Thymus (tissue), 14 donors: ENCODE measurements at places on chromosomes 4 and X. TPM values are rescaled to one million over a fixed set of nuclear protein-coding genes. Genes with fewer than 3 reads are reported as not detected.

DNA sequence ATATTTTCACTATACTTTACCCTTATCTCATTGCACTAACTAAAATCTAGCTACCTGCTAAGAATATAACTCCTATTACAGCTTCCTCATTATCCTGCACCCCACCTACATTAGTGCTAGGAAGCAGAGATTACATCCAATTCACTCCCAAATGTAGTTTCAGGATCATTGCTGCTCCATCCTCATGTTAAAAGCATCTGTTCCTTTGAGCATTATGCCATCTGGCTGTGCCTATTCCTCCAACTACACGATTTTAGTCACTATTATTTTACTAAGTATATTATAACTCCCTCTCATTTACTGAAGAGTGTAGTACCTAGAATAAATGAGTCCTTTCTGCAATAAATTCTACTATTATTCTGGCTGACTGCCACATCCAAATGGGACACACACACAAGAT is 1586.9 kb downstream of the TECRL start:
- H3K4me1 ChIP-seq = no peaks in the 10 kb centered on the region
- no peaks in the 10 kb centered on the region for H3K36me3 ChIP-seq
- no peak overlapping the region for H3K4me3 ChIP-seq
- no peak for DNase-seq

GRCh38 chrX:108246304-108246954 is 154.9 kb downstream of the ATG4A start:
- DNase-seq = no peak
- no peaks in the 10 kb centered on the region for H3K4me1 ChIP-seq
- H3K27ac ChIP-seq = no peak overlapping the region
- no peaks in the 10 kb centered on the region for H3K36me3 ChIP-seq

DNA sequence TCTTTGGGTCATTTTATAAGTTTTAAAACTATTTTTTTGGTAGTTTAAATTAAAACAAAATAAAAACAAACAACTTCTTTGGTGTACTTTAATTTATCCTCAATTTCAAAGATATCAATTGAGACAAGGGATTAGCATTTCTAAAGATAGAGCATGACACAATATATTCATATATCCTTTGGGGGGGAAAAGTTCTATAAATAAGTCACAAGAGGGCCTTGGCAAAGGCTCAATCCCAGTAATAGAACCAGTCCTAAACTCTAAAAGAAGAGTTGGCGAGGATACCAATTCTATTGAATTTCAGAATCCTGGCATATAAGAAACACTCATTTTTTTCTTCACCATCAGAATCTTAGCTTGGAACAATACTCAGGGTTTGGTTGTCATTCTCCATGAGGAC is 89.7 kb downstream of the COL4A6 start:
- H3K27me3 ChIP-seq = no peaks in the 10 kb centered on the region
- DNase-seq = no peak
- no peak overlapping the region for H3K27ac ChIP-seq
- no peak overlapping the region for H3K4me3 ChIP-seq
- H3K36me3 ChIP-seq = no peaks in the 10 kb centered on the region

- no peaks in the 10 kb centered on the region for H3K36me3 ChIP-seq
- H3K4me1 ChIP-seq = no peaks in the 10 kb centered on the region
These were observed 92.5 kb upstream of the ENPP6 start for GRCh38 chr4:184310171-184310567.

DNA sequence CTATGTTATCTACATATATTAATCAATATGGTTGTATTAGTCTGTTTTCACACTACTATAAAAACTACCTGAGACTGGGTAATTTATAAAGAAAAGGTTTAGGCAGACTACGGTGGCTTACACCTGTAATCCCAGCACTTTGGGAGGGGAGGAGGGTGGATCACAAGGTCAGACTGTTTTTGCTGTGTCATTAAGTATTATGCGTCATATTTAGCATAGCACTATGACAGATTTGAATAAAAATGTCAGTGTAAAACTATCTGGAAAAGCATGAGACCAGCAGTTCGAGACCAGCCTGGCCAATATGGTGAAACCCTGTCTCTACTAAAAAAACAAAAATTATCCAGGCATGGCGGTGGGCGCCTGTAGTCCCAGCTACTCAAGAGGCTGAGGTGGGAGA is 209.7 kb upstream of the ARHGAP24 start:
- no peaks in the 10 kb centered on the region for H3K27me3 ChIP-seq
- H3K27ac ChIP-seq = no peak overlapping the region
- no peak overlapping the region for H3K4me3 ChIP-seq

DNA sequence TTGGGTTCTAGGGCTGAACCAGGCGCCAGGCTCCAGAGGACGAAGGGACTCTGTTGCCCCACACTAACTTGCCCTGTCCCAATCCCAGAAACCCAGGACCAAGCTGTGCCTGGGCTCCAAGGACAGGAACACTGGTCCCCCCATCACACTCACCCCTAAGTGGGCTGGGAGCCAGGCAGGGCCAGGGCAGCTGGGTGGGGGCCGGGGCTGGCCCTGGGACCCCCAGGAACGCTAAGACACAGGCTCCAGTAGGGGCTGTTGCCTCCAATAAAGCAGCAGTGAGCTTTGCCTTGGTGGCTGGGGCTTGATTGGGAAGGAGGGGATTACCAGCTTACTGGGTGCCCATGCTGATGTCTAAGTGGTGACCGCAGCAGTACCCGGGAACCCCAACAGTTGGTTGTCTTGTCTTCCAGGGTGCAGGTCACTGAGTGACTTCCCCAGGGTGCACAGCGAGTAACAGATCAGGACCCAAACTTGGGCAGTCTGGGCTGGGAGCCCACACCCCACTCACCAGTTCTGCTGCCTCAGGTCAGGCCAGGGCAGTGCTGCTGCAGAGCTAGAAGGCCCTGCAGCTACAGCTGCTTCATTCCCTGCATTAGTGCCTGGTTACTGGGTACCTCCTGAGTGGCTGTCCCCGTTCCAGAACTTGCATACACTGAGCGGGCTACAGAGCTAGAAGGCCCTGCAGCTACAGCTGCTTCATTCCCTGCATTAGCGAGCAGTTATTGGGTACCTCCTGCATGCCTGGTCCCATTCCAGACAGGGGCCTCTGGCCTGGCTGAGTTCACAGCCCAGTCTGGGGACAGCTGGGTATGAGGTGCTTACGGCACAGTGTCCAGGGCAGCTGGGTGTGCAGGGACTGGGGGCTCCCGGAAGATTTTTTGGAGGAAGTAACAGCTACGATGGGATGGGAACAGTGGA is 9.4 kb upstream of the ADD1 start:
- no peak for DNase-seq
- H3K4me3 ChIP-seq = no peak overlapping the region

DNA sequence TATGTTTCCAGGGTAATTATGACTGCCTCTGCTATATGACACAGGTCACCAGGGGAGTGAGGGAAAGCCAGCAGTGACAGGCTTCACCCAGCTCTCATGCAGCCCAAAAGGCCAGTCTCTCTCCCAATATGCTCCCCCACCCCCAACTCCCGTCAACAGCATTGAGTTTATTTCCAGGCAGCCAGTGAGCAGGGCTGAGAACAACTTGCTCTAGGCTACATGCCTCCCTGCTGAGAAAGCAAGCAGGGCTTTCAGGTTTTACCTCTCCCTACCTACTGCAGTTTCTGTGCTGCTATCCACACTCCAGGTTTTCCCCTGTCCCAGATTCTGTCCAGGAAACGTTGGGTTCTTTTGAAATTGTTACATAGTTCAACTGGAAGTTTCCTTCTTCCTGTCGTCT is 291.4 kb downstream of the PABPC4L start:
- H3K4me3 ChIP-seq = no peak overlapping the region
- H3K36me3 ChIP-seq = no peaks in the 10 kb centered on the region
- H3K27me3 ChIP-seq = no peaks in the 10 kb centered on the region
- H3K27ac ChIP-seq = no peak overlapping the region

DNA sequence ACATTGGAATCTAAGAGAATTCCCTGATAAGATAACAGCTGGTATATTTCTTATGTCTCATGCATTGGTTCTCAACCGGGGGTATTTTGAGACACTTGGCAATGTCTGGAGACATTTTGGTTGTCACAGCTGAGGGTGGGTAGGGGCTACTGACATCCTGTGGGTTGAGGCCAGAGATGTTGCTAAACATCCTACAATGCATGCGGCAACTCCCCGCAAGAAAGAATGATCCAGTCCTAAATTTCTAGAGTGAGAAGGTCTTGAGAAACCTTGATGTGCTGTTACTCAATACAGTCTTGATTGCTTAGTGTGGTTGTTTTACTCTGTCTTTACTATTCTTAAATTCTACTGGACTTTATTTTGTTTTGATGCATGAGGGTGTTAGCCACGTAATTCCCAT is 287.2 kb downstream of the FRMPD4 start:
- no peak overlapping the region for H3K4me3 ChIP-seq
- no peaks in the 10 kb centered on the region for H3K36me3 ChIP-seq
- H3K27me3 ChIP-seq = no peaks in the 10 kb centered on the region
- H3K4me1 ChIP-seq = no peaks in the 10 kb centered on the region

- no peak overlapping the region for H3K27ac ChIP-seq
- no peaks in the 10 kb centered on the region for H3K36me3 ChIP-seq
- H3K4me1 ChIP-seq = no peaks in the 10 kb centered on the region
- H3K27me3 ChIP-seq = no peaks in the 10 kb centered on the region
- DNase-seq = no peak
These were observed 314.4 kb downstream of the IL1RAPL1 start for GRCh38 chrX:28901637-28902036.

DNA sequence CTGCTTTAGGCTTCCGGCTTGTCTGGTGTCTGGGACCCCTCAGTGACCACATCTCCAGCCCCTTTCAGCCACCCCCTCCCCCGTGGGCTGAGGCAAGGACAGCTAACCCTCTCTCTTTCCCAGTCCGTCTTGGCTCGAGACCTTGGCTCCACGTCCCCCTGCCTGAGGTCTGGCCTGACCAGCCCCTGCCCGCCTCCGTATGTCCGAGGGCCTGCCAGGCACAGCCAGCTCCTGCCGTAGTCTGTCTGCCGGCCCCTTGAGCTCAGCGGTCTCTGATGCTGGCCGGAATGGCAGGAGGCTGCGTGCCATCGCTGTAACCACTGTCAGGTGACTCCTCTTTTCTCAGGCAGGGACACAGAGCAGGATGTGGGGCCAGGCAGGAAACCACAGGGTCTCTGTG is 73.3 kb upstream of the LRPAP1 start:
- H3K27ac ChIP-seq = no peak overlapping the region
- no peaks in the 10 kb centered on the region for H3K4me1 ChIP-seq
- H3K36me3 ChIP-seq = no peaks in the 10 kb centered on the region
- no peak overlapping the region for H3K4me3 ChIP-seq
- no peaks in the 10 kb centered on the region for H3K27me3 ChIP-seq
- DNase-seq = no peak

GRCh38 chr4:168139336-168139735 is 47.0 kb downstream of the ANXA10 start:
- no peak overlapping the region for H3K27ac ChIP-seq
- H3K4me3 ChIP-seq = no peak overlapping the region
- DNase-seq = no peak
- no peaks in the 10 kb centered on the region for H3K4me1 ChIP-seq
- H3K36me3 ChIP-seq = no peaks in the 10 kb centered on the region

- no peak for DNase-seq
- H3K4me1 ChIP-seq = no peaks in the 10 kb centered on the region
- no peak overlapping the region for H3K4me3 ChIP-seq
- no peak overlapping the region for H3K27ac ChIP-seq
- no peaks in the 10 kb centered on the region for H3K27me3 ChIP-seq
- no peaks in the 10 kb centered on the region for H3K36me3 ChIP-seq
These were observed 76.1 kb downstream of the NWD2 start for GRCh38 chr4:37320513-37321235.

DNA sequence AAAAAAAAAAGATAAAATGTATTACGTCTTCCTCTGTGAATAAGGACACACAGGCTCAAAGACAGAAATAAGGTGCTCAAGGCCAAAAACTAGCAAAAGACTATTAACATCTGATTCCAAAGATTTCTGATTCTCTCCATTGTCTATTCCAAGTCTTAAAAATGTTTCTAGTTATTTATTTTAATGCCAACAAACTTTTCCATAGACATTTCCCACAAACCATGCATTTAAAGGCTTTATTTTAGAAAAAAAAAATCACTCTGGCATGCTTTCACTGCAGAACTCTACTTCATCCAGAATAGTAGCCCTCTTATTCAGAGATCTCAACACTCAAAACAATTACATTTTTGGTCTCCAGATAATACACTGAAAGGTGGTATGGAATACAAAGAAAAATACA is 545.0 kb upstream of the TENM3 start:
- H3K27me3 ChIP-seq = no peaks in the 10 kb centered on the region
- H3K4me3 ChIP-seq = no peak overlapping the region
- no peaks in the 10 kb centered on the region for H3K36me3 ChIP-seq
- no peak for DNase-seq
- no peak overlapping the region for H3K27ac ChIP-seq

- H3K36me3 ChIP-seq = no peaks in the 10 kb centered on the region
- peaks cover 38% of the 10 kb centered on the region for H3K27me3 ChIP-seq
- H3K4me3 ChIP-seq = no peak overlapping the region
- H3K4me1 ChIP-seq = no peaks in the 10 kb centered on the region
These were observed 1.2 kb upstream of the TRPC5 start for GRCh38 chrX:112083624-112084326.

DNA sequence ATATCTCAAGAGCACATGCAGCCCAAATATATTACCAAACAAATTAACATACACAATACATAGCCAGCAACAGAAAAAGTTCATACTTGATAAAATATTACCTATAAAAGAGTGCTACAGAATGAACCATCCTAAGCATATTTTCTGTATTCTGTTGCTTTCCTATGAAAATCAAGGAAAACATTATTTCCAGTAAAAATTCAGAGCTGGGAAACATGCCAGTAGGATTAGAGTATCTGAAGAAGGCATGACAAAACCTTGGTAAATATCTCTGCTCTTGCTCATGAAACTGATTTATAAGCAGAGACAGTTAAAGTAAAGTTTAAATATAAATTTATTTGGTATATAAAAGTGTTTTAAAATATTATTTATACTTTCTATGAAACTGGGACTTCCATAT is 599.7 kb downstream of the ARAP2 start:
- H3K36me3 ChIP-seq = no peaks in the 10 kb centered on the region
- no peak overlapping the region for H3K27ac ChIP-seq
- no peak for DNase-seq
- H3K4me1 ChIP-seq = no peaks in the 10 kb centered on the region
- H3K4me3 ChIP-seq = no peak overlapping the region

KCND1 gene
- total RNA-seq = 0.19 TPM

PPP2R2C gene
- 5.4 TPM for total RNA-seq

TNIP2 gene
- 19.7 TPM for total RNA-seq

TLR7 gene
- 2.2 TPM for total RNA-seq

SOWAHD gene
- 1.8 TPM for total RNA-seq

SSX2B gene
- total RNA-seq = not detected

DCX gene
- 0.19 TPM for total RNA-seq

SRPX2 gene
- 1.6 TPM for total RNA-seq

SHOX gene
- not detected for total RNA-seq
